ENCODE measurements at places on chromosomes 2 and 18. TPM values are rescaled to one million over a fixed set of nuclear protein-coding genes. Genes with fewer than 3 reads are reported as not detected.

The FEZ2 gene
- total RNA-seq: 73.7 TPM

The GFPT1 gene
- total RNA-seq: 24.6 TPM

The GKN2 gene
- total RNA-seq: not detected

The CHRND gene
- total RNA-seq: not detected

The MAPK4 gene
- not detected for total RNA-seq

The EDAR gene
- not detected for total RNA-seq

The ADGRF3 gene
- total RNA-seq: 0.09 TPM

The FEV gene
- total RNA-seq: not detected

The CXCR1 gene
- not detected for total RNA-seq

The POTEI gene
- 0.17 TPM for total RNA-seq

The ZNF804A gene
- total RNA-seq: under 0.01 TPM

The ASAP2 gene
- 30.5 TPM for total RNA-seq

The CFAP210 gene
- total RNA-seq: not detected

The TUBA3E gene
- total RNA-seq: not detected

The MARCHF4 gene
- total RNA-seq: under 0.01 TPM

The DPP4 gene
- 212 TPM for total RNA-seq

The ATP8B1 gene
- 31.9 TPM for total RNA-seq

The CFAP65 gene
- not detected for total RNA-seq

The XIRP2 gene
- total RNA-seq: under 0.01 TPM

The CREB1 gene
- total RNA-seq: 40.1 TPM

The UPP2 gene
- total RNA-seq: not detected

The LOXHD1 gene
- 0.26 TPM for total RNA-seq

The NAT8 gene
- total RNA-seq: not detected

The HOXD13 gene
- total RNA-seq: under 0.01 TPM

The ACYP2 gene
- total RNA-seq: 12.0 TPM
